NCI-H2081 (cell line): ENCODE measurements at places on chromosomes 11 and 22.

DNA sequence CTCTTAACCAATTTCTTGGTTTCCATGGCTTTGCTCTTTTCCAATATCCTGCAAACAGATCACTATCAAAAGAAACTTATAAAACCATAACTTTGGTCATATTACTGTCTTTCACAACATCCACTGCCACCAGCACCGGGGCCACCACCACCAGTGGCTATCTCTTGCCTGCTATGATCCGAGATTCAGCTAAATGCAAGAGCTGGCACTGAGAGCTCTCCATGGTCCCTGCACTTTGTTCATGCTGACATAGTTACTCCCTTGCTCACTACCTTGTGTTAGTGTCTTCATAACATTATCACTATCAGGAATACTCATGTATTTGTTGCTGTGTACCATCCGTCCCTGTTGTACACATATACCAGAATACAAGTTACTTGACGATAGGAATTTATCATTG is 299.0 kb downstream of the ETS1 start:
- no peak for DNase-seq

DNA sequence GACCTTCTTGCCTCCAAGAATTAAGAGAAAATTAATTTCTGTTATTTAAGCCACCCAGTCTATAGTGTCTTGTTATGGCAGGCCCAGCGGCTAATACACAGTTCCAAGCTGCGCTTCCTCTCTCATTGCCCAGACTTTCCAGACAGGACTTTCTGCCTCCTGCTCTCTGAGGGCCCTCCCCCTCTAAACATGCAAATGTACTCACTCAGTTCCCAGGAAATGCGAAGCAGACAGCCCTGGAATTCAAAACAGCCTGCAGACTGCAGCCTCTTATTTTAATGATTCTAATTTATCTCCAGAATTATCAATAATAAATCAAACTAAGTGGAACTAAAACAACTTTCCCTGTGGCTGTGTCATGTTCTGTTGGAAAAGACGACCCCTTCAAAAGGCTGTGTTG is 115.5 kb upstream of the ISX start:
- DNase-seq, result no peak

DNA sequence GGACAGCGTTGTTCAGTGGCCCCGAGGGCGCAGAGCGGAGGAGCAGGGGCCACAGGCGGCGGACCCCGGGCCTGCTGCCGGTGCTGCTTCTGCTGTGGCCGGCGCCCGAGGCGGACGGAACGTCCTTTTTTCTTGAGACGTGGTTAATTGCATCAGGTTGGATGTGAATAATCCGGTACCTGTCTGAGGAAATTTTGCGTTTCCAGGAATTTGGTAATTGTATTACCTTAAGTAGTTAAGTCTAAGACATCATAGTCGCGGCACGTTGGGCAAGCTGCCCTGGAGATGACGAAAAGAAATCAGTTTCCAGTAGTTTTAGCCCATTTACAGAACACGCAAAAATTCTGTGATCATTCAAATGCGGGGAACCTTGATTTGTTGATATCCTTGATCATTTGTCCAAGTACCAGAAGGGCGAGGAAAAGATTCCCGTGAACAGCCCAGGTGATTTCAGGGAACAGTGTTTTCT is 789 bp downstream of the SPECC1L start:
- no peak for DNase-seq

DNA sequence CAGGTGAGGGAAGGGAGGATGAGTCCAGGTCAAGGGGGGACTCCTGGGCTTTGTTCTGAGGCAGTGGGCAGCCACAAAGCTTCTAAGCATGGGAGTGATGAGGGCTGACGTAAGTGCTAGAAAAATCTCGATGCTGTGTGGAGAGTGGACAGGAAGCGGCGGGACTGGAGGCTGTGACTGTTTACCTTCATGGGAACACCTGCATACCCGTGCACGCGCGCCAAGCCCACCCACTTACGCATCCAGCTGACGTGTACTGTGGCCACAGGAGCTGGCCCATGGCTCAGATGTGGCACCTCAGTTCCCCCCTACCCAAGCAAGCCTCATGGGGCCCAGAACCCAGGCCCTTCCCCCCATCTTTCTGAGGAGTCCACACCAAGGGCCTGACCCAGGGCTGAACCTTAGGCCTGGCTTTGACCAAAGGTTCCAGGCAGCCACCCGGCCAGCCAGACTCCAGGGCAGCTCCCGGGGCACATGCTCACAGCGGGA is 14.0 kb downstream of the MYRF start:
- no peak for DNase-seq

DNA sequence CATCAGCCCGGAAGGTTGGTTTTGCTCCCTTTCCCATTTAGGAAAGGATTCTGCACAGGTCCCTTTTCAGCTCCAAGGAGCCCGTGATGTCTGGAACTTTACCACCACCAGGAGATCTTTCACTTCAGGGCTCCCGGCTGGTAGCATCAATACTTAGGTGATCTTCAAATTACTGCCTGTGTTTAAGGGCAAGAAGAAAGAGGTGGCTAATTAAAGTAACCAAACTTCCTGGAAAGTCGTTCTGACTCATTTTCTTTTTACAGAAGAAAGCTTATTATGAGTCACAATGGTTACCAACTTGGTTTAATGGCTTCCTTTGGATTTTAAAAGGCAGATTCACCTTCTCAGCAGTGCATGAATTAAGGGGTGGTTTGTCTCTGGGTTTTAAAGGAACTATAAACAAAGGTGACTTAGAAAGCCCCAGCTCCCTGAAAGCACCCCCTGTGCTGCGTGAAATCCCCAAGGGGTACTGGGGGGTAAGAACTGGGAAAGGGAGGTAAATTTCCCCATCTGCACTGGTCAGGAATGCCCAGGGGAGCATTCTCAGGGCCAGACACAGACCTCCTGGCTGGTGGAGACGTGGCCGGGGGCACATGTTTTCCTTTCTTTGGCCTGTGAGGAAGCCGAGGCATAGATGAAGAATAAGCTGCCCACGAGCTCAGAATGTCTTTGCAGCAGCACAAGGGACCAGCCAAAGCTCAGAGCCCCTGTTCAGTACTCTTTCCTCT is 8.8 kb downstream of the POU2F3 start:
- no peak for DNase-seq

DNA sequence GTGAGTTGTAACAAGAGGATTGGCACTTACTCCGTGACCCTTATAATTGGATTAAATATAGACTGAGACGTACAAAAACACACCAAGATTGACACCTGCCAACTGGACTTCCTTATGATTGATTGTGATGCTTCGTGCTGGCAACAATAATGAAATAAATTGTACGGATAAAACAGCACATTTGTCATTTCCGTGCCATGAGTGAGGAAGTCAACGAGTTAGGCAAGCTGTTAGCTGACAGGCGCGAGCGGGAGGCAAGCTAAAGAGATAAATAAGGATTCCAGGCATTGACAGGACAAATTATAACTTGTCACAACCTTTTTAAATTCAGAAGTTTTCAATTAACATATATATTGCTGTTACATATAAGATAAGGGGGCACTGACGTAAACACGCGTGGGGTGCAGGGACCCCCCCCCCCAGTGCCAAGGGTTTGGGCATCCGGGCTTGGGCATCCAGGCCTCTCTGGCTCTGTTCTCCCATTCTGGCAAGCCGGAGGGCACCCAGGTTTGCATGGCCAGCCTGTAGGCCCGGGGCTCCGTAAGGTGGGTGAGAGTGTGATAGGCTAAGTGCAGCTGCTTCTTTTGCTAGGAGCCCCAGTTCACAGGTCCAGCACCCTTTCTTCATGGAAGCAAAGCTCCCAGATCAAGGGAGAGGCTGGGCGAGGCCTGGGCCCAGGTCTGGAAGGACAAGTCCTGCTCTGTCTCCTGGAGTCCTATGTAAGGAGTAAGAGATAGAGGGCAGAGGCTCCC is 11.2 kb upstream of the PAX6 start:
- DNase-seq, result no peak
